ELF-1 (cell line): ENCODE measurements at places on chromosomes 3 and 15.

- peak; percentile 78 for DNase-seq
These were observed 57.8 kb downstream of the NEK10 start for GRCh38 chr3:27311400-27311799.

- DNase-seq, result no peak
These were observed 91.5 kb upstream of the MEF2A start for GRCh38 chr15:99473981-99474906.

GRCh38 chr3:172713316-172713715 is 2.4 kb upstream of the NCEH1 start:
- no peak for DNase-seq

DNA sequence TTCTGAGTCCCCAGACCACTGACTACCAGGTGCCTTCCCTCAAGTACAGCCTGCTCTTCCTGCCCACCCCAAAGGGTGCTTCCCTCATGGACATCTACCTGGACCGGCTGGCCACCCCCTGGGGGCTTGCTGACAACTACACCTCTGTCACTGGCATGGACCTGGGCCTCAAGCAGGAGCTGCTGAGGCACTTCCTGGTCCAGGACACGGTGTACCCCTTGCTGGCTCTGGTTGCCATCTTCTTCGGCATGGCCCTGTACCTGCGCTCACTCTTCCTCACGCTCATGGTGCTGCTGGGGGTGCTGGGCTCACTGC is 9.3 kb downstream of the DISP2 start:
- DNase-seq, result peak; percentile 1

GRCh38 chr3:5005367-5005766 is 26.1 kb downstream of the BHLHE40 start:
- DNase-seq, result no peak

- DNase-seq, result no peak
These were observed 3.5 kb downstream of the ABHD2 start for GRCh38 chr15:89091627-89092220.

- no peak for DNase-seq
These were observed 253.3 kb upstream of the LYSMD4 start for GRCh38 chr15:99986297-99987118.

DNA sequence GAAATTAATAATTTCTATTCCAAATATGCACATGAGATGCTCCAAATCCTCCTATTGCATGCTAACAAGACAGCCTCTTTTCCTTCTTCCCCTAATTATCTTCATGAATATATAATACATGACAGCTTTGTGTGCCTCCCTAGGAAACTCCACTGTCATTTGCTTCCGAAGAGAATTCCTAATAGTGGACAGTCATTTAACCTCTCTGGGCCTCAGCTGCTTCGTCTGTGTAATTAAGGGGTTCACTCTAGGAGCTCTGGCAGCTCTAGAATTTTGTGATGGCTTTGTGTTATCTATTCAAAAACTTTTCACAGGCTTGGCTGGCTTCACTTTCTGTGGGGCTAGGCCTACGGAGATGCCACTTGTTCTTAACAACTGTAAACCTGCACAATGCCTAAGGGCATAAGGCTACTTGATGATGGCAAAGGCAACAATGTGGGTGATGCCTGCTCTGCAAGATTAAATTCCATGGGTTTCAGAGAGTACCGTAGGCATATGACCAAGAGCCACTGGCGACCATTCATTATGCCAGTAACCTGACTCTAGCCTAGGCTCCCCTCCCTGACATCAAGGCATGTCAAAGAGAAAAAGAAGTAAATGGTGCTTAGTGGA is 333.8 kb upstream of the UMPS start:
- DNase-seq, result no peak

DNA sequence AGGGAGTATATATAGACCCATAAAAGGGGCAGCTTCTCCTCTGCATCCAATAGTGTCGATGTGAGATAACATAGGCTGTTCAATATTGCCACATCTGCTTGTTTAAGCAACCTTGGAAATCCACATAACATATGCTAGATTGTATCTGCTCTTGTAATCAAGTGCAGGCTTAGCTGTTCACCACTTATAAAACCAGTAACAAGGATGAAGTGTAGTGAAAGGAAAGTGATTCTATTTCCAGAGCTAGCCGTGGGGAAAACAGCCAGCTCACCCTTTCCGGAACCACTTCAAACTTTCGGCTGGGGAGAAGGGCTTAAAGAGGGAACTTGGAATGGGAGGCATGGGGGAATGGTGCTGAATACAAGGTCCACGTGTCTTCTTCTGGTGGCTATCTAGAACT is 204.0 kb downstream of the TAFA4 start:
- no peak for DNase-seq

GRCh38 chr3:168121184-168122017 is 25.7 kb upstream of the GOLIM4 start:
- no peak for DNase-seq

- DNase-seq, result no peak
These were observed 339.7 kb upstream of the NR2F2 start for GRCh38 chr15:95990833-95991232.

- no peak for DNase-seq
These were observed 33.2 kb downstream of the CBLB start for GRCh38 chr3:105835606-105836005.

- DNase-seq, result peak; percentile 62
These were observed 513 bp downstream of the VGLL4 start for GRCh38 chr3:11643201-11643603.

DNA sequence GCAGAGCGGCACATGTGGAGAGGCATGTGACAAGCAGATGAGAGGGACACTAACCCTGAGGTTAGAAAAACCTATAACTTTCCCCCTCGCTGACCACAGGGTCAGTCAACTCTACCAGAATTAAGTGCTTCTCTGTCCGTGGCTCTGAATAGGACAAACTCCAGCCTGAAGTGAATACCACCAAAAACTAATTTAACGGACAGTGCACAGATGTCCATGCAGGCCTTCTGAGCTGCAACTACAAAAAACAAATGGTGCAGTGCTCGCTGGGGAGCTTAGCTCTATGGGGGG is 59.3 kb downstream of the ADCY5 start:
- DNase-seq, result no peak

GRCh38 chr15:34886134-34886533 is 83.4 kb downstream of the AQR start:
- no peak for DNase-seq

- DNase-seq, result peak; percentile 40
These were observed 239.3 kb upstream of the GBE1 start for GRCh38 chr3:82000773-82001172.

GRCh38 chr15:57025264-57025926 is 107.0 kb downstream of the TCF12 start:
- no peak for DNase-seq

- DNase-seq, result no peak
These were observed 414.8 kb downstream of the LPP start for GRCh38 chr3:188568736-188569135.

DNA sequence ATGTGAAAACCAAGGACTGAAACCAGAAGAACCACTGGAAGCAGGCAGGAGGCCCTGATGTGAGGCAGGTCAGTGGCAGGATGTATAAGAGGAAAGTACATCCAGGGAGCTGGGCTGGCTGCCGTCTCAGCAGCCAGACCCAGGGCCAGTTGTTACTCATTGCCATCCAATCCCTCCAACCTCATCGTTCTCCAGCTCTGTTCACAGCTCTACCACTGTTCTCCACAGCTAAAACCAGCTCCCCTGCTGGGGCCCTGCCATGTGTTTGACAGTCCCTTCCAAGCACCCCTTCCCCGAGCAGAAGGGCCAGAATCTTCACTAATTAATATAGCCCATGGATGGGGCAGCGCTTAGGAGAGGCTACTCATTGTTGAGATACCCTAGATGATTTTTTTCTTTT is 206.6 kb downstream of the MECOM start:
- DNase-seq, result no peak

DNA sequence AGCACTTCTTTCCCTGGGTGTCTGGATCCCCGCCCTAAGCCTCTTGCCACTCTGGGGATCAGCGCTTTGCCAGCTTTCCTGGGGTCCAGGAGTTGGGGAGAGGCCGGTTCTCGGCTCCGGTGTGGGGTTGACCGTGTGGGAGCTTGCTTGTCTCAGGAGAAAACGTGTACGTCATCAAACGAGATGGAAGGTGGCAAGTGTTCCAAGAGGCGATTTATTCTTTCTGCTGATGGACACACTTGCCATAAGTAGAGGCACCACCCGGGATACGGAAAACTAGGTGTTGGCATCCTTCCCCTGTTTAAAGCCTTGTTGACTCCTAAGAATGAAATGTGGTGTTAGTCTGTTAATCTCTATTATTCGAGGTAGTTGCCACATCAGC is 295 bp downstream of the ZWILCH start:
- no peak for DNase-seq

GRCh38 chr3:3806856-3807255 is 7.6 kb downstream of the LRRN1 start:
- DNase-seq, result peak; percentile 6

GRCh38 chr15:33795070-33795469 is 173.2 kb upstream of the CHRM5 start:
- DNase-seq, result no peak

- DNase-seq, result no peak
These were observed 4.4 kb downstream of the IL5RA start for GRCh38 chr3:3105815-3106214.

DNA sequence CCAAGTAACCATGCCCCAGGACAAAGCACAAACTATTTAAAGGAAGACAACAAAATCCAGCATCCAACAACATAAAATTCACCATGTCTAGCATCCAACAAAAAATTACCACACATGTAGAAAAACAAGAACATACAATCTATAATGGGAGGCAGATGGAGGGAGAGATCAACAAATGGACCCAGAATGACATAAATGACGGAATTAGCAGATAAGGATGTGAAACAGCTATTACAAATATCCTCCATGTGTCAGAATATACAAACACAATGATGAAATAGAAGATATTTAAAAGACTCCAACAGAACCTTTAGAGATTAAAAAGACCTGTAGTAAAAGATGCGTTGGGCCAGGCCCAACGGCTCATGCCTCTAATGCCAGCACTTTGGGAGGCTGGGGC is 10.8 kb downstream of the LYSMD4 start:
- no peak for DNase-seq

DNA sequence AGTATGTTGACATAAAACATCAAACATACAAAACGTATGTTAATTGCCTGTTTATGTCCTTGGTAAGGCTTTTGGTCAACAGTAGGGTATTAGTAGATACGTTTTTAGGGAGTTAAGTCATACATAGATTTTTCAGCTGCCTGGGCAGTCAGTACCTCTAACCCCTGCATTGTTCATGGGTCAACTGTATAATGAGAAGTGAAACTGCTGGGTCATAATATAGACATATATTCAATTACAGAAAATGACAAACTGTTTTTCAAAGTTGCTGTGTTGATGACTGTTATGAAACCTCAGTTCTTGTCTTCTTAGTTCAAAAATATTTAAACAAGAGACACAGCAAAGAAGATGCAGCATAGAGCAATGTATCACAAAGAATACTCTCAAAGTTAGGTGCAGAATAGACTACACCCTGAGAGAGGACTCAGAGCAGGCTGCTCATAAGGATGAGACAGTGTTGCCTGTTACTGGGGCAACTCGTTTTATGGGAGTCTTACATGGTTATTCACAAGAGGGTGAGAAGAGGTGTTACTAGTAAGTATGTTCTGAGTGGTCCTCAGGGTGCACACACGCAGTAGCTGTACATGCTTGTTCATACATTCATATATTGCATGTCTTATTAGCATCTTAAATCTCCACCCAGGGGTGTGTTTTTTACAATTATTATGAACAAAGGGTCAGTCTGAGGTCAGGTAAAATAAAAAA is 53.1 kb upstream of the ADAMTS17 start:
- no peak for DNase-seq

DNA sequence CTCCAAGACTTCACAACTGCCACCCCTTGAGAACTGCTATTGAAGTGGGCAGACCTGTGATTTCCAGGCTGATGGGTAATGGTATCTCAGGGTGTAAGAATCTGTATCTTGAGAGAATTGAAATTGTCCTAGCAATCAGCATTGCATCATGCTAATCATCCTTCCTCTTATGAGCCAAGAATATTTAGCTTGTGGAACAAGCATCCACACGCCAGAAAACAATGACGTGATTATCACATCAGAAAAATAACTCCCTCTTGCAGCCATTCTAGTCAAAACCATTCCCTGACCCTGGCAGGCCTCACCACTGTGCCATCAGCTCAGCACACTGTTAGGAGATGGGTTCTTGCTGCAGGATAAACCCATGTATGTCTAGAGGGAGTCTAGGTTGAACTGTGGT is 6.7 kb downstream of the BCL2L10 start:
- DNase-seq, result no peak

- no peak for DNase-seq
These were observed 114.1 kb downstream of the SUCLG2 start for GRCh38 chr3:67540198-67540894.

DNA sequence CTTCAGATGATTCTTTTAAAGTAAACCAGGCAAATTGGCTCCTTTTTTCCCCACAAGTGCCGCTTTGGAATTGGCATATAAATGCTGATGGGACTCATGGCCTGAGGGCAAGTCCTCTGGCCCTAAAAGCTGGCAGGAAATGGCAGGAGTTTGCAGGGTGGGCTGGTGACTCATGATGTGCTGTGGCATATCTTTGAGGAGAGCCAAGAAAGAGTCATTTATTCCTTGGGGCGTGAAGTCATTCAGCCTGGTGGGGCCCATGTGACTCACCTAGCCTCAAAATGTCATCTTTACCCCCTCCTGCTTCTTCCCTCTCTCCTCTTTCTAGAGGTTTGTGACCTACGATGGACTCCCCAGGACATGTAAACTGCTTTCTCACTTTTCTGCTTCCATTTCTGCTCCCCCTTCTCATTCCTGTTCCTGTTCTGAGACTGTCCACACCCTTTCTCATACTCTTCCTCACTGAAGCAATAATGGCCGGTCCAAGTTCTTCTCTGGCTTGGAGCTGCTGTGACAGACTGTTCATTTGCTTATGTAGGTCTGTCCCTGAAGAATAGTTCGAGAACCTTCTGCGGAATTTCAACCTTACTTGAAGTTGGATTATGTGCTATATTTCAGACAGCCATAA is 326.1 kb downstream of the SATB1 start:
- DNase-seq, result peak; percentile 84

GRCh38 chr3:17044855-17045254 is 160.1 kb downstream of the PLCL2 start:
- no peak for DNase-seq

GRCh38 chr3:42159706-42160472 is 68.7 kb downstream of the TRAK1 start:
- DNase-seq, result peak; percentile 91

- no peak for DNase-seq
These were observed 18.5 kb downstream of the PAK2 start for GRCh38 chr3:196757876-196758739.

DNA sequence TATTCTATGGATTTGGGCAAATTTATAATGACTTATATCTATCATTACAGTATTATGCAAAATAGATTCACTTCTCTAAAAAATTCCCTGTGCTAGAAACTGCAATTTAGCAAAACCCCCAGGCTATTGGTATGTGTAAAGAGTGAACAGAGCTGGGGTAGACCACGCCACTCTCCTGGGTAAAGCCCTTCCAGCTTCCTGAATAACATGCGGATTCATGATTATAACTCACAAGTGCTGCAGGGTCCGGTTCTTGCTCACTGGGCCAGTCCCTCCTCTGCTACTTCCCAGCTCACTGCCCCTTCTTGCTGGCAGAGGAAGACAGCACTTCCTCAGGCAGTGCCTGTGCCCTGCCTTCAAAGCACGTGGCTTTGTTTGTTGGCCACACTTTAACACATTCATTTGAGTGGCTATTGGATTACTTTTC is 4.1 kb downstream of the CD80 start:
- no peak for DNase-seq
